PC-9 (cell line): ENCODE measurements at places on chromosomes 4 and X. TPM values are rescaled to one million over a fixed set of nuclear protein-coding genes. Genes with fewer than 3 reads are reported as not detected.

- H3K27me3 ChIP-seq = no peaks in the 10 kb centered on the region
- peak overlapping the region; percentile 59; the same call in 1 of the 2 replicates for H3K4me3 ChIP-seq
- no peaks in the 10 kb centered on the region for H3K36me3 ChIP-seq
Measured at GRCh38 chr4:80202741-80203553, 5.6 kb downstream of the PRDM8 start.

SPON2 gene
- total RNA-seq = 2.0 and 3.4 TPM in 2 replicates

DNA sequence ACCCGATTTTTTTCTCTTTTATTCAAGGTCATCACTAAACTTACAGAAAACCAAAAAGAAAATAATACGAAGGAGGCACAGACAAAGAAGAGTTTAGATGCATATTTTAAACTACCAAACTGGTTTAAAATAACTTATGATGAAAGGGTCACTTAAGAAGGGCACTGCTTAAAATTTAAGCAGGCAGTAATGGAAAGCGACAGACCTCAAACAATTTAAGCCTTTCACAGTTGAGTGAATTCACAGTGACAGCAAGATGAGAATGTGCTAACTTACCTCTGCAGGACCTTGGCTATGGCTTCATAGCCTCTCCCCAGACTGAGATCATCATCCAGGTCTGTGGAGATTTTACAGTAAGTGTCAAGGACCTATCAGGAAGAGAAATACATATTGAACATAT, 112.1 kb downstream of the TTC29 start:
- no peak overlapping the region for H3K4me3 ChIP-seq
- no peak overlapping the region for H3K27ac ChIP-seq
- H3K27me3 ChIP-seq = no peaks in the 10 kb centered on the region
- DNase-seq = no peak

DNA sequence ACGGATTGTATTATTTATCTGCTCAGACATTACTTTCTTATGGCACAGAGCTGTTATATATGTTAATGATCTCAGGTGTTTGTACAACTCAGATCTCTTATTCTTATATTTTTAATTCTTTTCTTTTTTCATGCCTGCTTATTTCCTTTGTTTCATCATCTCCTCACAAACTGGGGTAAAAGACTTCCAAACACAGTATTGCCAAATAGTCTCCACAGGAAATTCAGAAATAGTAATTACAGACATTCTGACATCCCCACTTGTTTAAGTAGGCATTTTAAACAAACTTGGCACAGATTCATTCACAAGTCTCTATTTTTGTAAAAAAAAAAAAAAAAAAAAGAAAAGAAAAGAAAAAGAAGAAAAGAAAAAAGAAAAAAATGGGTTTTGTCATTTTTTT, 129.7 kb upstream of the USP38 start:
- H3K4me1 ChIP-seq = no peaks in the 10 kb centered on the region
- no peak for DNase-seq
- H3K4me3 ChIP-seq = no peak overlapping the region
- no peak overlapping the region for H3K27ac ChIP-seq

DNA sequence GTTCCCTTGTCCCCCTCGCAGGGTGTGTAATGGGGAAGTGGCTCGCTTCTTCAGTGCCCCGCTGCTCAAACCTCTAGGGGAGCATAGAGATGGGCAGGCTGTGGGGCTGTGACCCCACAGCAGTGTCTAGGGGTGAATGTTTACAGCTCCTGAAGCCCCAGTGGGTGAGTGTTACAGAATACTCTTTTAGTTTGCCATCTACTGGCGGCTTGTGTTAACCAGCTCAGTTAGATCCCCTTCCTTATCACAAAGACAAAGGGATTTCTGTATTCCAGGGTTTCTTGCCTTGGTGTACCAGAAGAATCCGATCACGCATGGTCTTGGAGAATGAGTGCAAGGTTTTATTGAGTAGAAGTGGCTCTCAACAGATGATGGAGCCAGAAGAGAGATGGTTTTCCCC, 108.1 kb upstream of the IQCM start:
- no peak overlapping the region for H3K27ac ChIP-seq
- H3K27me3 ChIP-seq = no peaks in the 10 kb centered on the region
- no peak overlapping the region for H3K4me3 ChIP-seq

- no peaks in the 10 kb centered on the region for H3K4me1 ChIP-seq
- H3K36me3 ChIP-seq = no peaks in the 10 kb centered on the region
- H3K4me3 ChIP-seq = no peak overlapping the region
Measured at GRCh38 chr4:48203819-48204218, 65.8 kb downstream of the TEC start.

TNIP3 gene
- 0.63 and 1.2 TPM in 2 replicates for total RNA-seq

- H3K27ac ChIP-seq = no peak overlapping the region
- H3K4me3 ChIP-seq = no peak overlapping the region
- 0 out of 2 replicates have a peak, but pooled peaks cover 4% of the 10 kb centered on the region for H3K4me1 ChIP-seq
- no peaks in the 10 kb centered on the region for H3K27me3 ChIP-seq
Measured at GRCh38 chr4:102217775-102218355, 127.4 kb downstream of the SLC39A8 start.

FHDC1 gene
- total RNA-seq = 16.8 and 17.4 TPM in 2 replicates

GRCh38 chrX:29841750-29842149, 373.6 kb upstream of the MAGEB2 start:
- no peak overlapping the region for H3K4me3 ChIP-seq
- H3K4me1 ChIP-seq = no peaks in the 10 kb centered on the region
- no peak for DNase-seq
- no peaks in the 10 kb centered on the region for H3K36me3 ChIP-seq
- H3K27ac ChIP-seq = no peak overlapping the region

MFAP3L gene
- total RNA-seq = 6.2 and 6.9 TPM in 2 replicates

DNA sequence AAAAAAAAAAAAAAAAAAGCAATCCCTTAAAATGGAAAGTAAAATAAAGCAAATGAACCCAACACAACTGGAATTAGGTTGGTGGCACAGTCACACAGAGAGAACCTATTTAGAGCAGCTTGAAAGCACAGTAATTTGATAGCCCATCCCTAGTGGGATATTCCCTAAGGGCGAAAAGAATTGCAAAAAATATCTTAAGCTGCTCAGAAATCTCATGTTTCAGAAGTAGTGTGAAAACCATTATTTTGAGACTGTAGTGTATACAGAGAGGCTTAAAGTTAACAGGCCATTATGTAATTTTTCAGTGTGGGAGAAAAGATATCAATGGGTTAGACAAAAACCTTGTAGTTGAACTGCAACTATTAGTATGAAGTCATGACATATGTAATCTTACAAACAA, 40.0 kb upstream of the DHX15 start:
- H3K4me1 ChIP-seq = no peaks in the 10 kb centered on the region
- no peaks in the 10 kb centered on the region for H3K36me3 ChIP-seq
- no peak overlapping the region for H3K4me3 ChIP-seq
- no peak overlapping the region for H3K27ac ChIP-seq
- no peaks in the 10 kb centered on the region for H3K27me3 ChIP-seq

- no peak overlapping the region for H3K4me3 ChIP-seq
- H3K4me1 ChIP-seq = no peaks in the 10 kb centered on the region
- DNase-seq = no peak
- H3K27me3 ChIP-seq = peaks cover 42% of the 10 kb centered on the region
Measured at GRCh38 chrX:153366119-153366518, 32.2 kb downstream of the ZNF275 start.

DNA sequence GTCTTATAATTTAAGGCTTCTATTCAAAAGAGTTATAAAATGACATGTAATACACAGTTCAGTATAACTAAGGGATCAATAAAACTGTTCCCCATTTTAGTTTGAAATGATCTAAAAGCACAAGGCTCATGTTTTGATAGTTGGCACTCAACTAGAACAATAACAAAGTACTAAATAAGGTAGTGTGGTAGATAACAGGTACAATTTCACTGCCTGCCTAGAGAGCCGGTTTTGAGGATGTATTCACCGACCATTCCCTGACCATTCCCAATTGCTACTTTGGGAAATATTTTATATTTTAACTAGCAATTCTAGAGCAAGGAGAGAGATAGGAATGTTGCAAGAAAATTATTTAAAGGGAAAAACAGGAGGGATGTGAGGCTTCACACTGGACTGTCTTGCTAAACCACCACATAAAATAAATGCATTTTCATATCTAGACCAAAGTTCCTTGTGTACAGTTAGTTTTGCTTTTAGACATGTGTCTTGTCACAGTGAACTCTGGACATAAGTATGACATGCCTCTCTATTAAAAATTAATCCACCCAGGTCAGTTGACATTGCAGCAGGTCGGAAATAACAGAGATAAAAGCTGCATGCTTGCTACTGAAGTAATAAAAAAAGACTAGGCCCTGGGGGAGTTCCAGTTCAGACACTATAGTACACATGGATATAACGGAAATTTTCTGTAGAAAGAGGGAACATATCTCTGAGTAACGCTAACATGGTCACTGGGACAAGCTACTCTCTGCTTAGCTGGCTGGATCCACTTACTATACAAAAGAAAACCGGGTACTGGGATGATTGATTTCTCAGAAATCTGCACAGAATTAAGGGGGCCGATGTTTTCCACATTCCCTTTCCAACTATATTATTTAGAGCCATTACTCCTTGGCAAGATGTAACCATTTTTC, 56.3 kb upstream of the NAP1L5 start:
- no peak for DNase-seq
- peaks cover 9% of the 10 kb centered on the region; the same call in 1 of the 2 replicates for H3K4me1 ChIP-seq
- no peaks in the 10 kb centered on the region for H3K27me3 ChIP-seq
- H3K27ac ChIP-seq = no peak overlapping the region
- H3K36me3 ChIP-seq = no peaks in the 10 kb centered on the region

DNA sequence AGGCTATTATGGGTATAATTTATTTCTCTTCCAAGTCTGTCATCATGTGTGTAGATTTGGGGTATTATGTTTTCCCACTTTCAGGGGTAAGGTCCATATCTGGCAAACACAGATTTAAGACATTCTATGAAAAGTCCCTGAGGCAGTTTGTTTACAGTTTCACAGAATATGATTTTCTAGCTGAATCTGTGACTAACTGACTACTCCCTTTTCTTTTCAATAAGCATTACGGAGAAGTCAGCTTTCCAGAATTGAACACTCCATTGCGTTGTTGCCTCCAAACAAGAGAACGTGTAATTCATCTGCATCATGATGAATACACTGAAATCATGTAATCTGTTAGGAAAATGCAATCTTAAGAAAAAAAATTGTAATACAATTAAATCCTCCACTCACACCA, 226.7 kb upstream of the SFRP2 start:
- no peak for DNase-seq
- no peak overlapping the region for H3K27ac ChIP-seq
- H3K4me3 ChIP-seq = no peak overlapping the region
- H3K27me3 ChIP-seq = no peaks in the 10 kb centered on the region
- no peaks in the 10 kb centered on the region for H3K4me1 ChIP-seq

GRCh38 chr4:4440333-4441061, 53.6 kb downstream of the NSG1 start:
- no peak overlapping the region for H3K4me3 ChIP-seq
- H3K27me3 ChIP-seq = no peaks in the 10 kb centered on the region
- H3K4me1 ChIP-seq = peaks cover 10% of the 10 kb centered on the region

DNA sequence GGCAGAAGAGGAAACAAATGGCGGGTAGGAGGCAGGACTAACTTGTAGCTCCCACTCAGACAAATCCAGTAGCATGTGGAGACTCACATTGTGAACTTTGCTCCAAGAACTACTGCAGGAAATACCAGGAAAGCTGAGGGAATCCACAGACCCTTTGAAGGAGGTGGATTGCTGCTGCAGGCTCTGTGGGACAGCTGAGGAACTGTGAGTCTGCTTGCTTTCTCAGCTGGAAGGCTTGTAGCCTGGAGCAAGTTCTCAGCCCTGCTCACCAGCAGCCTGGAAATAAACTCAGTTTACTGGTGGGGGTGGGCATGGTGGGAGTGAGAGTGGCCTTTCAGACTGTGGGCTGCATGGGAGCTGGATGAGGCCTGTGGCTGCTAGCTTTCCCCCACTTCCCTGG, 16.0 kb downstream of the RTL3 start:
- no peaks in the 10 kb centered on the region for H3K27me3 ChIP-seq
- no peaks in the 10 kb centered on the region for H3K4me1 ChIP-seq
- H3K27ac ChIP-seq = no peak overlapping the region
- no peaks in the 10 kb centered on the region for H3K36me3 ChIP-seq
- DNase-seq = no peak
- no peak overlapping the region for H3K4me3 ChIP-seq

DNA sequence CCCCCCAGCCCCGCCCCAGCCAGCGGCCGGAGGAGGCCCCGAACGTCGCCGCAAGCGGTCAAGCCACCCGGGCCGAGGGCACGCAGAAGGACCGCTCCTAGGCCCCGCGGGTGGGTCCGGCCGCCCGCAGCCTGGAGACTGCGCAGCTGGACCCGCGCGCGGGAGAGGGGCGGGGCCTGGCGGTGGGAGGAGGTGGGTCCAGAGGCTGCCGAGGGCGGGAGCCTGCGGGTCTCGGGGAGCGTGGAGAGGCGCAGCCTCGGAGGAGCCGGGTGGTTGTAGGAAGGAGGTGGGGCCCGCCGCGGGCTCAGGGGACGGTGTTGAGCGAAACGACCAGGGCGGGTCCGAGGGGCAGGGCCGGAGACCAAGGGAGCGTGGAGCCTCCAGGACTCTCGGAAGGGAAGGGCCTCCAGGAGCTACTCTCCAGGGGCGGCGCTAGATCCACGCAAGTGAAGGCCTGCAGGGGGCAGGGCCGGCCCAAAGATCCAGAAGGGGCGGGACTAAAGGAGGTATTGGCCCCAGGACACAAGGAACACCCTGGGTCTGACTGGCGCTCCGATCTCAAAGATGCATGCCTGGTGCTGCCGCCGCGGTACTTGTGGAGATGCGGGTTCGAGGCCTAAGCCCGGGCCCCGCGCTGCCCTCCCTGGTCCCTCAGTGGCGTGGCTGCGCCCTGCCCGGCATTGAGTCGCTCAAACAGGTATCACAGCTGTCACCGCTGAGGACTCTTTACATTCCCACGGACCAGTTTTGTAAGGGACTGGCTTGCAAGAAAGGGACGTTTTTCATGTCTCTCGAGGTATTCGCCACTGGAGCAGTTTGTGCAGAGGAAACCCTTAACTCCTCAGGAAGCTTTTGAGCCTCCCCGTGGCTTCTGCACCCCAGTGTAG, 5.9 kb downstream of the TIMM17B start:
- H3K4me1 ChIP-seq = no peaks in the 10 kb centered on the region
- H3K27ac ChIP-seq = no peak overlapping the region
- no peaks in the 10 kb centered on the region for H3K27me3 ChIP-seq
- peak; percentile 81 for DNase-seq
- peak overlapping the region; percentile 44; the same call in 1 of the 2 replicates for H3K4me3 ChIP-seq

DNA sequence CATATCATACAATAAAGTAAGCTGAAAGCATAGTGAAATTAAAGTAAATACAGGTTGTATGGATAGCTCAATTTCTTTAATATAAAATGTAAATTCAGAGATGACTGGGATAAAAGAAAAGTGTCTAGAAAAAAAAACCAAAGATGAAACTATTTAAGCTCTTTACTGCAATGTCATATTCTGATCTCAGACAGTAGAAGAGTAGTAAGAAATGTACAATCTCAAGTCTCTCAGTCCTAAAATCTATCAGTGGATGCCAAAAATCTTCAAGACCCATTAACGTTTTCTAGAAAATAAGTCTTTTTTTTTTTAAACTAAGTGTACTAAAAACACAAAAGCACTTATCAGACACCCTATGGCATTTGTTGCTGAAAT, 13.8 kb downstream of the MGARP start:
- H3K4me1 ChIP-seq = peaks cover 24% of the 10 kb centered on the region
- DNase-seq = no peak
- H3K27me3 ChIP-seq = no peaks in the 10 kb centered on the region
- H3K36me3 ChIP-seq = no peaks in the 10 kb centered on the region
